Activated CD4-positive, alpha-beta memory T cell treated with anti-CD3 and anti-CD28 coated beads for 36 hours (primary cell): ENCODE measurements at places on chromosomes 7 and 10. TPM values are rescaled to one million over a fixed set of nuclear protein-coding genes. Genes with fewer than 3 reads are reported as not detected.

DNA sequence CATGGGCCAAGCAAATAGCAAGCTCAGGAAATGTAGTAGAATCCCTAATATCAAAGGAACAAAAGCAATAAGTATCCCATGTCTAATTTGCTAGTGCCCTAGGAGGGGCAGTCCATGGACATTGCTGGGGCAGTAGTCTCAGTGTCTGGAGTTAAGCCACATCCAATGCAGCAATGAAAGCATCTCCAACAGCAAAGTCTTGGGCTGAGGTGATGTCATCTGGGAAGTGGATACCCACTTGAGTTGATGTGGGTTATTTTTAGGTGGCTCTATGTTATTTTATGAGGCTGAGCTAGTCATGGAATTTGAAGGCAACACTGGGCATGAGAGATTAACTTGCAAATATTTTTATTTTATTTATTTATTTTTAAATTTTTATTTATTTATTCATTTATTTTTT is 540.0 kb downstream of the ETV1 start:
- no peak for DNase-seq
- H3K4me1 ChIP-seq: no peaks in the 10 kb centered on the region
- no peak overlapping the region for H3K27ac ChIP-seq
- no peaks in the 10 kb centered on the region for H3K36me3 ChIP-seq

DNA sequence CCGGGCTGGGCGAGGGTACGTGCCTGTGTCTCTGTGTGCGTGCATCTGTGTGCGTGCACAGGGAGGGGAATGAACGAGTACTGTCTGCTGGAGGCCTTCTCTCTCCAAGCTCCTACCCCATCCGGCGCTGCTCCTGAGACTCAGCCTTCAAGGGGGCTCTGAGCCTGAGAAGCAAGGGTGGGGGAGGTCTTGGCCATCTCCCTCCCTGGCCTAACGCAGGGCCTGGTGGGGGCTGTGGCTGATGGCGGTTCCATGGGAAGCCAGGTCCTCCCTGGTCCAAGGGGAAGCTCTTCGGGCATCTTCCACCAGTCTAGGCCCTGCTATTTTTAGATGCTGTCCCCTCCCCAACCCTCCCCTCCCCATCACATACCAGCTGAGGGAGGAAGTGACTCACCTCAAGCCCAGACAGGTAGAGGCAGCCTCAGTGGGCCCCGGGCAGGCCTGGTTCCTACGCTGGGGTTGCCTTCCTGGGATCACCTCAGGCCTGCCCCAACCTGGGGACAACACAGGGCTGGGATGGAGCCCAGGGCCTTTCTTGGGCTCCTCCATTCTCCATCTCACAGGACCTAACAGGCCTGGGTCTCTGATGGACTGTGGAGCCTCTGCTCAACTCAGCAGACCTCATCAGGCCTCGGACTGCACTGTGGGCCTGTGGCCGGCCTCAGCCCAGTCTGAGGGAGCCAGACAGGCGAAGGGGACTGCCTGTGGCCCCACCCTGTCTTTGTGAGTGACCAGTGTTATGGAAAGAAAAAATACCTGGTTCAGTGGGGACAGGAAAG is 32.2 kb downstream of the DNAJB12 start:
- peaks cover 68% of the 10 kb centered on the region for H3K4me1 ChIP-seq
- H3K27me3 ChIP-seq: peaks cover 5% of the 10 kb centered on the region
- peak; percentile 79 for DNase-seq
- peaks cover 12% of the 10 kb centered on the region for H3K36me3 ChIP-seq

DNA sequence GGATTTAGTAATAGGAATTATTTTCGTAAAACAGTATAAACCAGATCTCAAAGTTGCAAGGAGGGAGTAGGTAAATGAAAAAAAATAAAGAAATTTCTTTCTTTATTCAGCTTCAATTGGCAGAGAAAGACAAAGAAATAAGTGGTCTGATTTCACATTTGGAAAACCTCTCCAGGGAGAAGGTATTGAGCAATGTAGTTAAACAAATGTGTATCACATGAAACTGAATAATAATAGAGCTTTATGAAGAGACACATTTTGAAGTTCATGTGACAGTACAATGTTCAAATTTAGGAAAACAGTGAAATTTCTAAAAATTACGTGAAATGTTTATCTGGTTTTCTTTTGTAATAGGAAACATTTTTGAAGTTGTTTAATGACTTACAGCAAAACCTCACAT is 63.0 kb downstream of the TAX1BP1 start:
- no peak overlapping the region for H3K4me3 ChIP-seq
- H3K27me3 ChIP-seq: no peaks in the 10 kb centered on the region
- H3K4me1 ChIP-seq: no peaks in the 10 kb centered on the region
- DNase-seq: no peak

- H3K36me3 ChIP-seq: peaks cover 31% of the 10 kb centered on the region
- H3K27ac ChIP-seq: no peak overlapping the region
- H3K27me3 ChIP-seq: no peaks in the 10 kb centered on the region
- DNase-seq: no peak
- H3K4me3 ChIP-seq: no peak overlapping the region
- no peaks in the 10 kb centered on the region for H3K4me1 ChIP-seq
Measured at GRCh38 chr7:5349005-5349380, 66.2 kb downstream of the SLC29A4 start.

Gene AKR1E2
- 4.2 TPM for total RNA-seq

DNA sequence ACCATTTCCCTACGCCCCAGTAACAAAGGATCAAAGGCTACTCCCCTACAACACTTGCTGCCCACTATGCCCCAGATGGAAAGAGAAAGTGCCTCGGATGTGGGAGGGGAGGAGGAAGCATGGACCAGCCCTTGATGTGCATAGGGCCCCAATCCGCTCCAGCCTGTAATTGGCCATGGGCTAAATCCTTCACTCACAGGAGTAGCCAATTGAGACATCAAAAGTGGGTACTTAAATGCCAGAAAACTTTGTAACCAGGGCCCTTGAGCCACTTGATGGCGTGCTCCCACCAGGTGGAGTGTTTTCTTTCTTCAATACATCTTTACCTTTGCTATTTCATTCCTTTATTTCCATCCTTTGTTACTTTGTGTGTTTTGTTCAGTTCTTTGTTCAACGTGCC is 500.5 kb upstream of the LRRN3 start:
- no peak for DNase-seq
- H3K27ac ChIP-seq: no peak overlapping the region
- no peak overlapping the region for H3K4me3 ChIP-seq
- no peaks in the 10 kb centered on the region for H3K36me3 ChIP-seq
- H3K4me1 ChIP-seq: no peaks in the 10 kb centered on the region
- peaks cover 4% of the 10 kb centered on the region for H3K27me3 ChIP-seq

Gene LRIT2
- not detected for total RNA-seq

Gene GPR26
- total RNA-seq: not detected

GRCh38 chr10:89494068-89494467 is 41.3 kb downstream of the SLC16A12 start:
- H3K4me3 ChIP-seq: no peak overlapping the region
- no peaks in the 10 kb centered on the region for H3K36me3 ChIP-seq
- no peaks in the 10 kb centered on the region for H3K4me1 ChIP-seq
- peaks cover 7% of the 10 kb centered on the region for H3K27me3 ChIP-seq
- no peak for DNase-seq
- H3K27ac ChIP-seq: no peak overlapping the region

- H3K27me3 ChIP-seq: peaks cover 12% of the 10 kb centered on the region
- H3K4me3 ChIP-seq: no peak overlapping the region
- no peak overlapping the region for H3K27ac ChIP-seq
- H3K36me3 ChIP-seq: no peaks in the 10 kb centered on the region
- H3K4me1 ChIP-seq: peaks cover 3% of the 10 kb centered on the region
- DNase-seq: no peak
Measured at GRCh38 chr7:155234950-155235789, 62.5 kb upstream of the INSIG1 start.

DNA sequence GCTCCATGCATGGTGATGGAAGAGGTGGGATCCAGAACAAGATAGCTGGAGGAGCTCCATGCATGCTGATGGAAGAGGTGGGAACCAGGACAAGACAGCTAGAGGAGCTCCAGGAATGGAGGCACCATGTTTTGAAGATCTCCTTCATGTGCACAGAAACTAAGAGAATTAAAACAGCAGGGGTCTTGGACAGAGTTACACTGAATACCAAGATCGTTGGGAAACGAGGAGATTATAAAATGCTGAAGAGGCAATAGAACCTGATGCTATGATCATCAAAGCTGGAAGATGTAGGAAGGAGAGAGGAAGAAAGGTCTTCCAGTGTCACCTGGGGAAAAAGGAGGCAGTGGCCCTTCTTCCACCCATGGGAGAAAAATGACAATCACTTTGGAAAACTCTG is 193.6 kb upstream of the PFKP start:
- no peak overlapping the region for H3K27ac ChIP-seq
- DNase-seq: no peak
- no peaks in the 10 kb centered on the region for H3K36me3 ChIP-seq

DNA sequence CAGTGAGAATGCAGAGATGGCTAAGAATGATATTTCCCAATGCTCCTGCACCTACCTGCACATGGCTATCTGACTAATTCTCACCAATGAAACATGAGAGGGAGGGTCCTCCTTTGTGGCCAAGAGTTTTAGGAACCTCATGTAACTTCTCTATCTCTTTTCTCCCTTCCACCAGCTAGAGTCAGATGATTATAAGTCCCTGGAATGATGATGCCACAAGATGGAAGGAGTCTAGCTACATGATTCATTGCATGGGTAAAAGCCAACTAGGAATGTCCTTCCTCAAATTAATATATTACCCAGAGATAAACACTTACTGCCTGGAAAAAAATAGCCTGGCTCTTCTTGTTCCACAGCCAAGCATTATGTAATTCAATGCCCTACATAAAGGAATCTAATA is 55.1 kb upstream of the AASS start:
- H3K4me1 ChIP-seq: no peaks in the 10 kb centered on the region
- H3K4me3 ChIP-seq: no peak overlapping the region
- DNase-seq: no peak
- no peaks in the 10 kb centered on the region for H3K36me3 ChIP-seq
- H3K27me3 ChIP-seq: no peaks in the 10 kb centered on the region
- no peak overlapping the region for H3K27ac ChIP-seq

DNA sequence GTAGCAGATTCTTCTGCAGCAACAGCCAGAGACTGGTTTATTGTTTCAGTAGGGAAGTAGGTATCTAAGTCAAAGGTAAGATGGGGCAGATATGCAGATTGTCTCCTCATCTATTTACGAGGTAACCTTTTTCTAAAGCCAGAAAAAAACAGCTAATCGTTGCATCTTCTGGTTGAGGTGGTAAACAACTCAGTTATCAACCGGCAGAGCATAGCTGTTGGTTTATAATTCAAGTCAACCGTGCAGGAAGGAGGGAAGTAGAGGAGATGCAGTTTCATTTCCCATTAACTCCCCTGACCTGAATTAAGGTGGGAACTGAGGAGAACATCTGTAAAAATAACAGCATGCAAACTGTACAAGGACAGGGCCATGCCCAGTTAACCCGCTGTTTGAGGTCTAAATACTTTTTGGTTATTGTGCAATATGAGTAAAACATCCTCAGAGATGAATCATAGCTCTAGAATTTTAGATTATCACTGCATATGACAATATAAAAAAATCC is 156.5 kb upstream of the ITGB1 start:
- peaks cover 4% of the 10 kb centered on the region for H3K27me3 ChIP-seq
- no peak for DNase-seq
- H3K27ac ChIP-seq: peak overlapping the region; percentile 75
- H3K4me1 ChIP-seq: peaks cover 92% of the 10 kb centered on the region

Gene TRIM74
- 0.63 TPM for total RNA-seq

- H3K4me3 ChIP-seq: peak overlapping the region; percentile 57
- H3K36me3 ChIP-seq: peaks cover 1% of the 10 kb centered on the region
- H3K27me3 ChIP-seq: no peaks in the 10 kb centered on the region
- peak overlapping the region; percentile 66 for H3K27ac ChIP-seq
- DNase-seq: peak; percentile 75
- H3K4me1 ChIP-seq: peaks cover 62% of the 10 kb centered on the region
Measured at GRCh38 chr10:110852255-110852896, 19.4 kb upstream of the PDCD4 start.

GRCh38 chr7:353746-354325 is 63.9 kb downstream of the FOXL3 start:
- no peak overlapping the region for H3K27ac ChIP-seq
- no peak overlapping the region for H3K4me3 ChIP-seq

Gene CLDN4
- 0.17 TPM for total RNA-seq

DNA sequence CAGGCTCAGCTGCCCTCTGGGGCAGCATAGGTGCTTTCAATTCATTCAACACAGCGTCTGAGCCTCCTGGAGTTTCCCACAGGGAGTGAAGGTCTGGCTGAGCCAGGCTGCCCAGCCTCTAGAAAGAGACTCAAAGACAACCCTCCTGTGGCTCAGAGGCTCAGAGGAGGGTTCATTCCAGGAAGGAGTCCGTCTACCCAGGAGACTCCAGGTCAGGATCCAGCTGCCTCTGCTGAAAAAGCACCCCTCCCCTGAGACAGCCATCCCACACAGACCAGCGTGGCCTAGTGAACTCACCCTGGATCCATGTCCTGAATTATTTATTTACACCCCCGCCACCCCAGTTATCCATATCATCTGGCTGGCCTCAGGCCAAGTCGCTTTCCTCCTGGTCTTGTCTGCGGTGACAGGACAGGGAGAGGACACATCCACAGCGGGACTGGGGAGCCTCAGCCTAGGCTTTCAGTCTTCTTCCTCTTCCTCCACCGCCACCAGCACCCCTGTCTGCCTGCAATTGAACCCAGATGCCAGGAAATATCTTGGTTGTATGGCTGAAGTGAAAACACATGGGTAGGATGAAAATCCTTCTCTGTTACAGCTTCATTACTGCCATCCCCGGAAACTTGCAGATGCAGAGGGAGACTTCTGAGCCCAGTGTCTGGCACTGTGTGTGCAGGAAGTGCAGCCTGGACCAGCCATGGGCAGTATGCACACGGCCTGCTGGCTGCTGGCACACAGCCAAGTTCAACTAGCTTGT is 44.0 kb upstream of the COL13A1 start:
- no peaks in the 10 kb centered on the region for H3K4me1 ChIP-seq
- H3K36me3 ChIP-seq: no peaks in the 10 kb centered on the region
- DNase-seq: no peak
- H3K4me3 ChIP-seq: no peak overlapping the region

Gene CDC14C
- not detected for total RNA-seq

Gene TUBB8
- not detected for total RNA-seq

DNA sequence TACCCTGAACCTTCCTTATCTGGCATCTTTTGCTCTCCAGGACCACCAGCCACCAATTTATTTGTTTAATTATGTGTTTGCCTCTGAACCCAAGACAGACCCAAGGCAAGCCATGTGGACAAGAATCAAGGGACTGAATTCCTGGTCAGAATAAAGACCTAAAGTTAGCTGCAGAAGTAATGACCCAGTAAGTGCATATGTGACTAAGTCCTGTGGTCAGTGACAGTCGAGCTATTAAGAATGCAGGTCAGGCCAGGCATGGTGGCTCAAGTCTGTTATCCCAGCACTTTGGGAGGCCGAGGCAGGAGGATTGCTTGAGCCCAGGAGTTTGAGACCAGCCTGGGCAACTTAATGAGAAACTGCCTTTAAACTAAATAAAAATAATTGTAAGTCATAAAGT is 139.4 kb downstream of the CCDC71L start:
- peaks cover 18% of the 10 kb centered on the region for H3K27me3 ChIP-seq
- H3K4me1 ChIP-seq: peaks cover 24% of the 10 kb centered on the region
- no peak overlapping the region for H3K27ac ChIP-seq
- H3K4me3 ChIP-seq: no peak overlapping the region
- DNase-seq: no peak
- peaks cover 1% of the 10 kb centered on the region for H3K36me3 ChIP-seq
